ENCODE measurements at places on chromosomes 3 and 15. TPM values are rescaled to one million over a fixed set of nuclear protein-coding genes. Genes with fewer than 3 reads are reported as not detected.

The MASP1 gene
- not detected for total RNA-seq

The NR1I2 gene
- total RNA-seq: 0.39 TPM

The HCN4 gene
- total RNA-seq: not detected

The KCNAB1 gene
- total RNA-seq: not detected

The VIPR1 gene
- 6.5 TPM for total RNA-seq

The CMTM6 gene
- total RNA-seq: 87.7 TPM

The DZIP1L gene
- total RNA-seq: not detected

The AP4E1 gene
- total RNA-seq: 12.7 TPM

The CPN2 gene
- total RNA-seq: not detected

DNA sequence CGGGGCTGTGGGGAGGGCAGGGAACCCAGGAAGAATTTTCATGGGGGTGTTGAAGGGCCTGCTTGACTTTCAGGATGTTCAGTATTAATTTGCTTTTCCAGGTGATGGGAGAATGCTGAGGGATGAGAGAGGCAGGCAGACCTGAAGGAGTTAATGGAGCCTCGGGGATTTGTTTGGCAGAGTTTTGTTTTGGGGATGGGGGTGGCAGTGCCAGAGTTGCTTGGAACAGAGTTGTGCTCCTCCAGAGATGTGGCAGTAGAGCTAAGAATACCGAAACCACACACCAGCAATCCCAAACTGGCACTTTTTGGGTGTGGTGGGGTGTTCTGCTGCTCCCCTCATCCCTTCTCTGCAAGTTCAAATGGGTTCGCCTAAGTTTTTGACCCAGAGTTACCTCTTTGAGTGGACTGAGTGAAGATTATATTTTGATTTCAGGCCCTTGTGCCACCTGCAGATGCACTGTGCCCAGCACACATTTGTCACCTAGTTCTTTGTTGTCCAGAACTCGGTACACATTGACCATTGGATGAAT, 1.6 kb downstream of the BOC start:
- DNase-seq: no peak

- no peak for DNase-seq
Observed at GRCh38 chr3:132202586-132202985, 114.6 kb upstream of the ACP3 start.

GRCh38 chr3:67995206-67995605, 340.8 kb upstream of the SUCLG2 start:
- no peak for DNase-seq

DNA sequence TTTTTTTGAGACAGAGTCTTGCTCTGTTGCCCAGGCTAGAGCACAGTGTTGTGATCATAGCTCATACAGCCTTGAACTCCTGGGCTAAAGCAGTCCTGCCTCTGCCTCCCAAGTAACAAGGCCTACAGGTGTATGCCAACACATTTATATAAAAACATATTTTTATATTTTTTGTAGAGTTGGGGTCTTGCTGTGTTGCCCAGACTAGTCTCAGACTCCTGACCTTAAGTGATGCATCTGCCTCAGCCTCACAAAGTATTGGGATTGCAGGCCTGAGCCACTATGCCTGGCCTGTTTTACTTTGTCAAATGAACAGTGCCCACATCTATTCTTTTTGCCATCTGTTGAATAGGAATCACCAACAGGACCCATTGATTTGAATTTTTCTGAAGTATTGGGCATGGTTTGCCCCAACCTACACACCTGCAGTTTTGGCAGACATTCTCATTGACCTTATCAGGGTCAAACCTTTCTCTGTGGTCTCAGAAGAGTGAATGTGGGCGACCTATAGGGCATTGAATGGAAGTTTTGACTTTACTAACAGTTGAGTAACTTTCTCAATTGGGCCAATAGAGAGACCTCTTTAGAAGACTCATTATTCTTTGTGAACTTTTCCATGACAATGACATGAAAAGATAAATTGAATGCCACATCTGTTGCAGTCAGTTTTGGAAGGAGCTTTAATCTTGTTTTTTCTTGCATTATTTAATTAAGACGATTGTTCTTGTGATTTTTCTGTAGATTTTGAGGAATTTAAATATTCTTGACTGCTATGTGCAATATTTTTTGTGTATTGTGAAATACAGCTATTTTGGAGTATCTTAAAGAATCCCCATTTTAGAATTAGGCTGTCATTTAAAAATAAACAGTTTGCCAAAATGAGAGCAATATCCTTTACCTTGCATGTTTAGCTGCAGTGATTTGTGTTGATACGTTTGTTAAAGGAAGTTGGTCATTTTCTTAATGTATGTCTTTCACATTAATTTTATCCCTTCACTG, 2.7 kb downstream of the IREB2 start:
- peak; percentile 17 for DNase-seq

DNA sequence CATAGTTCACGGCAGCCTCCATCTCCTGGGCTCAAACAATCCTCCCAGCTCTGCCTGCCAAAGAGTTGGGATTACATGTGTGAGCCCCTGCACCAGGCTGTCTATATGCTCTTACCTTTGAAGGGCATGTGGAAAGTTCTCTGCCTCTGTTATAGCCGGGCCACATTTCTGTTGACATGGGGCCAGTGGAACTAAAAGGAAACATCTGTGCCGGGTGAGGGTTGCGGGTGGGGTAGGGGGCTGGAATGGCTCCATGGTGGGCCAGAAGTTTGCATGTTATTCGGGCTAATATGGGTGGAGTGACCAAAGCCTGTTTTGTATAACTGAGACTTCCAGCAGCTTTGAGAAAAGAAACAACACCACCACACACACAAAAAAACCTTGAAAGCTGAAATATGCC, 8.3 kb upstream of the CLEC3B start:
- DNase-seq: no peak

DNA sequence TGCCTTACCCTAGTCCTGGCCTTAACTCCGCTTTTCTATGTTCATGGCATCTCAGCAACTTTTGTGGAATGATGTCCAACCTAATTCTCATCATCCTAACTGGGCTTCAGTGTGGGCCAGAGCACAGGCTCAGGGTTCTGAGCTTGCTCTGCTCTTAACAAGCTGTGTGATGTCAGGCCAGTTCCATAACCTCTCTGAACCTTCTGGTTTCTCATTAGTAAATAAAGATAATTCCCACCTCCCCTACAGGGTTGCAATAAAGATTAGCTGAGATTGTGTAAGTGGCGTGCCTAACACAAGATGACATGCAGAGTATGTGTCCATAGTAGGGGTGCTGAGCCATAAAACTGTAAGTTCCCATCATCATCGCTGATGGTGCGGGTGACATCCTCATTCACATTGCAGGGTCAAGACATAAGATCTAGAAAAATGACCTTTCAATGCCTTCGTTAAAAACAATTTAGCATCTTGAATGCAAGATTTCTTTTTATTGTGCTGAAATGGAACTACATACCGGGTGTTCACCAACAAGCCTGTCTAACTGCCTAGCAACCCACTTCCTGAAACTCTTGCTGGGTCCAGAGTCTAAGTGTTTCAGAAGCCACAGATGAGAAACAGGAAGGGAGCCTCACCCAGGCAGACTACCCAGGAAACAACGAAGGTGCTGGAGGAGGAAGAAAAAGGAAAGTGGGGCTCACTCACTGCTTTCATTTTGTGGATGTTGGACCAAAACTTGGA, 36.2 kb downstream of the CDCP1 start:
- peak; percentile 52 for DNase-seq

DNA sequence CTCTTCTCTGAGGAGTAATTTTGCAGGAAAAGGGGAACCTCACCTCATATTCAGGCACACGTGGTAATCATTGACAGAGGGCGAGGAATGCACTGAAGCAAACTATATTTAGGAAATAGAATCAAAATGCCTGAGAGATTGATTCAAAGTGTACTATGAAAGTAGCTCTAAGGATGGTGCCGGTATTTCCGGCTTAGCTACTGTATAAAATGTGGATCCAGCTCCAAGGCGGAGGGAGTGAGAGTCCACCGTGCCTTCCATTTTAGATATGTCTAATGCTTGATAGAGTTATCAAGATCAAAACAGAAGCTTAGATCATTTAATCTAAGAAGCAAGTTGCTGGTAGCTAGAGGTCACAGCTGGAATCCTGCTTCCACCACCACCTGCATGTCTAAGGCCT, 33.0 kb downstream of the GOLIM4 start:
- no peak for DNase-seq

GRCh38 chr3:46471371-46471914, 6.7 kb upstream of the LTF start:
- DNase-seq: no peak

DNA sequence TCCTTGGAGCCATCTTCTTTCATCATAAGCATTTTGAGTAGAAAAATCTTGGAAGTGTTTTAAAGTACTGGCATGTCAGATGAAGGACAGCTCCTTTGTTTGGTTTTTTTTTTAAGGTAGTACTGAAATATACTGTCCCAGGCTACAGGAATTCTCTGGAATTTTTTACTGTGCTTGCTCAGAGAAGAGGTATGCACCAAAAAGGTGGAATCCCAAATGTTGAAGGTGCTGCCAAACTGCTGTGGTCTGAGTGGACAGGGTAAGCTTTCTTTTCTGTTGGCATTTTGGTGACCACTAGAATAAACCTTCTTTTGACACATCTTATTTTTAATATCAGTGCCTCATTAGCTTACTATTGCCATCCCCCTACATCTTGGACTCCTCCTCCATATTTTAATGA, 7.2 kb downstream of the GNL3 start:
- DNase-seq: no peak

- DNase-seq: no peak
Observed at GRCh38 chr3:112781599-112781998, 65.1 kb downstream of the CD200R1L start.

- no peak for DNase-seq
Observed at GRCh38 chr15:45873781-45874180, 239.0 kb downstream of the SQOR start.

DNA sequence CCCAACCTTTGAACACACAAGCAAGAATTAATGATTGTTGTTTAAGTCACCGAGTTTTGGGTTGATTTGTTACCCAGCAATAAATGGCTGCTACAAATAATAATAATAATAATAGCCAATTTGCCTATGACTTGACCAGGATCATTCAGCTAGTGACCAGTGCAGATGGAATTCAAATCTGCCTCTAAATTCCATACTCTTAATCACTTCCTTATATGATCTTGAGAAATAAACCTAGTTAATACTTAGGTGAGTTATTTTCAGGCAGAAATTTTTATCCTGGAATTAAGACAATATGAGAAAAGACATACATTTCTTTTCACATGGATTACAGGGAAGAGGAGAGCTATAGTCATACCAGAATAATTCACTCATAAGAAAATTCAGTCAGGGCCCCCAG, 116.0 kb upstream of the GALNT15 start:
- no peak for DNase-seq

GRCh38 chr3:22862111-22862510, 341.0 kb upstream of the UBE2E2 start:
- no peak for DNase-seq

GRCh38 chr15:93501946-93502345, 412.9 kb upstream of the RGMA start:
- DNase-seq: no peak

DNA sequence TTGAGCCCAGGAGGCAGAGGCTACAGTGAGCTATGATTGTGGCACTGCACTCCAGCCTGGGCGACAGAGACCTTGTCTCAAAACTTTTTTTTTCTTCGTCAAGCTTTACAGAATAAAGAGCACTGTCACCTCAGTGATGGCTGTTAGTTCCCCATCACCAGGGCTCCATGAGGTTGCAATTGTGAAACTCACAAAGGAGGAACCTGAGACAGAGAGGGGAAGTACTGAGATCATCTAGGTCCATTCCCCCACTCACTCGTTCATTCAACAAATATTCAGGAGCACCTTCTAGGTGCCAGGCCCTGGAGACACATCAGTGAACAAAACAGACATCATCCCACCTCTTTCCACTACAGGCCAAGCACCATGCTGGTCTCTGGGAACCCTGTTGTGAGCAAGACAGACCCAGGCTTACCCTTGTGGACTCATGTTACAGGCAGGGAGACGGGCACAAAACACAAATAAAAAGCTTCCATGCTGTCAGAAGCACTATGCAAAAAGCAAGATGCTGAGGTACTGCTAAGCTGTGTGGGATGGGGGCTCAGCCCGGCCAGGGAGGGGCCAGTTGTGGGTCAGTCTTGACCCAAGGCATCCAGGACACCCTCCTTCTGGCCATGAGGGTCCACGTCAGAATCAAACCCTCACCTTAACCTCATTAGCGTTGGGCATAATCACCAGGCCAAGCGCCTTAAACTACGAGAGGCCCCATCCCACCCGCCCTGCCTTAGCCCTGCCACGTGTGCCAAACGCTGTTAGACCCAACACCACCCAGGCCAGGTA, 2.1 kb upstream of the RHO start:
- DNase-seq: no peak

- no peak for DNase-seq
Observed at GRCh38 chr3:177495566-177495965, 298.3 kb upstream of the TBL1XR1 start.

GRCh38 chr15:60871731-60872130, 357.4 kb downstream of the RORA start:
- DNase-seq: no peak

DNA sequence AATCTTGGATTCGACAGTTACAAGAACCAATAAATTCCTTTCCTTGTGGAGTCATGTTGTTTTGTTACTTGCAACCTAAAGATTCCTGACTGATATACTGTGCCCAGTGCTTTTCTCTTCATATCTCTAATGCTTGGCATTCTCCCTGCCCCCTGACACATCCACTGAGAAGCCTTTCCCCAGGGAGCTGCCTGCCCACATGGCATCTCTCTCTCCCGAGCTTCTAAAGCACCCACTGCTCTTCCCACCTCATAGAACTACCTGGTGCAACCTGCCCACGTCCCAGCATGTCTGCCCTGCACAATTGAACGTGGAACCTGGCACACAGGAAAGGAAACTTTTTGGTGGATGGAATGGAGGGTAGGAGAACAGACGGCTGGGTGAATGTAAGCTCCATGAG, 6.8 kb downstream of the CYP8B1 start:
- DNase-seq: no peak

- no peak for DNase-seq
Observed at GRCh38 chr3:122689587-122689986, 8.9 kb downstream of the PARP14 start.

- no peak for DNase-seq
Observed at GRCh38 chr3:184672335-184672734, 39.5 kb downstream of the MAGEF1 start.

DNA sequence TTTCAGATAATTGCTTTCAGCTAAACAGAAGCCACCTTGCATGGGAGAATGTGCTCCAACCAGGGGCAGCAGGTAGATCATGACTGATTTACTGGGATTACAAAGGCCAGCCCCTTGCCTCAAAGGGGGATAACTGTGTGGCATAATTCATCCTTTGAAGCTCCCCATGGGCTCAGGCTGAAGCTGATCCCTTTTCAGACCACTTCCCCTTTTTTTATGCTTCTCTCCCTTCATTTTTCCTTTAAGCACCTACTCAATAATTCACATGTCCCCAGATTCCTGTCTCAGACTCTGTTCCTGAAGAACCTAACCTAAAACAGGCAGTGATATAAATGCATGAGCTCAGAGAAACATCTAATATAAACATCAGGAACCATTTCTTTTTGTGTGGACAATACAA, 8.2 kb upstream of the MYRIP start:
- DNase-seq: no peak

Measured in activated CD4-positive, alpha-beta memory T cell treated with anti-CD3 and anti-CD28 coated beads for 36 hours (primary cell).